GM04503 (cell line): ENCODE measurements at places on chromosomes 1 and 21.

GRCh38 chr21:38661889-38662568 lies 143.7 kb upstream of the ETS2 start:
- no peak for DNase-seq

DNA sequence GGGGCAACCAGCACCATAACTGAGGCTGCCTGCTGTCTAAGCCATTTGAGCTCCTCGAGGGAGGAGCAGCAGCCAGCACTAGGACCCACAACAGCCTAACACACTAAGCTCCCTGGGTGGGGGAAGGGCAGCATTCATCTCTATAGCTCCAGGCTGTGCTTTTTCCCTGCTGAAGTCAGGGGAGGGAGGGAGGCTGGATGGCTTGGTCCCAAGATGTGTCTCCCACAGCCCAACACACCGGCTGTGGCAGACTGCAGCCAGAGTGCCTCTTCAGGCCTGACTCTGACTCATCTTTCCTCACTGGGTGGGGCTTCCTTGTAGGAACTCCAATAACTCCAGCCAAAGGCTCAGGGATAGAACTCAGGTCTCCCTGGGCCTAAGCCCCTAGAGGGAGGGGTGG lies 296.3 kb downstream of the PRDM2 start:
- no peak for DNase-seq

- no peak for DNase-seq
Measured at GRCh38 chr1:69747207-69747606, 179.5 kb downstream of the LRRC7 start.

DNA sequence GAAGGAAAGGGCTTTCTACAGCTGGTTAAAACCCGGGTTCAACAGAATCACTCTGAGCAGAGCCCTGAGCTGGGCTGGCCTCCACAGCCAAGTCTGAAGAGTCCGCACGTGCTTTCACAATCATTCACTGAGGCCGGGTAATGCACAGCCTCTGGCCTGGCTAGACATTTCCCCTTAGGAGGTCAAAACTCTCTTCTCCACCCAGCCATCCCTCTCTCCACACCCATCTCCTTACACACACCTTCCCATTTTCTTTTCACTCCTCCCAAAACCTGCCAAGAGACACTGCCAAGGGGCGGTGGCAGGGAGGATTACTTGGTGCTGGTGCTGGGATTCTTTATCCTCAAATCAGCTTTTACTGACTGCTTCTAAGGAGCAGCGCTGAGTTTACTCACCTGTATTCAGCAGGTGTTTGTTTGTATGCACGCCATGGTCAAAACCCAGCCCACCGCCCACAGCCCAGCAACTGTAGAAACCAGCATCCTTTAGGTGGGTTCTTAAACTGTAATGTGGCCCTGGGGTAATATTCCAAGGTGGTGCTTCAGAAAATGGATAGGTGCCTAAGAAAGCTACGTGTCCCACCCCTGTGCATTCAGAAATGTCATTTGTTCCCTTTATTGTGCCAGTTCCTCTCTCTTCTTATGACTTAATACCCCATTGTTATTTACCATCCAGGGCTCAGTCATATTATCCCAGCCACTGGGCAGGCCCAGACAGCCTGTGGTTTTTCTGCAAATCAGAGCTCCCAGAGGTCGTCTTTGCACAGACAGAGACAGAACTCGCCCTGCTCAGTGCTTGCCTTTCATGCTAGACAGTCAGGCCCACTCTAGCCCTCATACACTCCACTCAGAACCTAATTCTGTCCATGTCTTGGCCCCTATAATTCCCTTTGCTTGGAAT lies 80.2 kb downstream of the ADSS2 start:
- DNase-seq: no peak

DNA sequence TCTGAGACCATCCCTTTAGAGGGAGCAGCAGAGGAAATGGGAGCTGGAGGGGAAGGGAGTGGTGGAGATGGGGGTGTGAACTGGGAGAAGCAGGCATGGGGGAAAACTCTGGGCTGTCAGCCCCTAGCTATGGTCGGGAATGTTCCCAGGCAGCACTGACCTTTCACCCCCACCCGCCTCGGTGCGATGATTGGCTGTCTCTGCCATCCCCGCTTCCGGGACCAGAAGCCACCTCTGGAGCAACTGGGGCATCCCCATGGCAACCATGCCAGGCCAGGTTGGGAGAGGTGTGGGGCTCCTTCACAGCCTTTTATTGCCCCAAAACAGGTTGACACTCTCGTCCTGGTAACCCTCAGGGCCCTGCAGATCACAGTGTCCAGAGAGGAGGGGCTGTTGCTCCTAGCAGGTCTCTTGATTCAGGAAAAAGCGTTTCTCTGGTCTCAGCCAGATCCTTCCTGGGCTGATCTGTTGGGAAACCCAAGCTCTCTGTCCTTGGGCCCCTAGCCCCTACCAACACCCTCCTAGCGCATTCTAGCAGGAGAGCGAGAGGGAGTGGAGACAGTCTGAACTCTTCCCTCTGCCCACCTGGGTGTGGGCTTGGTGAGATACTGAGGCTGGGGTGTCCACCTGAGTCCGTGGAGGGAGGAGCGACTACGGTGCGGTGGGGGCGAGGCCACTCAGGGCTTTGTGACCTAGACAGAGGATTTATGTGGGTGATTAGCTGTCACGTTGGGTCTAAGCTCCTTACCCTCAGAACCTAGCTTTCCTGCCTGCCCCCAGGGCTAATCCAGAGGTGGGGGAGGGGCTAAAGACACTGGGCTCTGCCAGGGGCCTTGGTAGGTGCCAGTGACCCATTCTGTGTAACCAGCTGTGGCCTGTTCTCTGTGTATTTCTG lies 12.2 kb upstream of the SLC6A9 start:
- no peak for DNase-seq

DNA sequence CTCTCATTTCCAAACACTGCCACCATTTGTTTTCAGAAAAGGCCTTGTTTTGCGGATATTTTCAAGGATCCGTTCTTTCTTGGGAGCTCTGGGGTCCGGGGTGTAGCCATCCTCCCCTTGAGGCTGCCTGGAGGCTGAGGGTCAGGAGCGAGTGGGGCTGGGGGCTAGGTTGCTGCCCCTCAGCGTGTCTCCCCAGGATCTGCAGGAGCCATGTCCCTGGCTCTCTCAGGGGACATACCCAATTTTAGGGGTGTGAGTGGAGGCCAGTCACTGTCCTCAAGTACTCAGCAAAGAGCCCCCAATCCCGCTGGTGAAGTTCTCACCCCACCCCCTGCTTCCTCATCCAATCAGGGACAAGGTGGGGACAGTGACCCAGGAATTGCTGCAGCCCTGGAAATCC lies 15.0 kb upstream of the PRDM16 start:
- DNase-seq: no peak

DNA sequence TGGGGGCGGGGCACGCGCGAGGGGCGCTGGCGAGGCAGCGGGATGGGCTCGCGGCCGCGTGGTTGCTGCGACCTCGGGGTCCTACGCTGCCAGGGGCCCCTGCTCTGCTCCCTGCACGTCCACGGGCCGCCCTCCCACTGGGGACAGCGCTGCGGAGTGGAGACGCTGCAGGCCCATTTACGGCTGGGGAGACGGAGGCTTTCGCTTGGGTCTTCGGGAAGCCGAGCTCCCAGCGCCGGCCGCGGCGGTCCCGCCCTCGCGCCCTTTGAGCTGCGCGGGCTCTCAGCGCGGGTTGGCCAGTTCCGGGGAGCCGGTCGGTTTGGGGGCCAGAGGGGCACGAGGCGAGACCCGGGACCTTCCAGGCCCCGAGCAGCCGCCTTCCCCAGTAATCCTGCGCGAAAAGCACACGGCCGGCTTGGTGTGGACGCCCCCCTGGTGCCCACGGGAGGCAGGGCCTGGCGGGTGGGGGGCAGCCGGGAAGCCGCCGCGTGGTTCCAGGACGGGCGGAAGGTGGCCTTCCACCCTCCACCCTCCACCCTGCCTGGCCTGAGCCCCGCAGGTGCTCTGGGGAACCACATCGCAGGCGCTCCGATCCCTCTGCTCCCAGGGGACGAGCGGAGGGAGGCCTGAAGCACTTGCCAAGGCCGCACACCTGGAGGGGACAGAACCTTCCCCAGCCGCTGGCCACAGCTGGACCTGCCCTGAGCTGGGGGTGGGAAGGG lies 570 bp upstream of the PEX10 start:
- no peak for DNase-seq

- DNase-seq: peak; percentile 76
Measured at GRCh38 chr1:46288485-46289133, 14.8 kb downstream of the LRRC41 start.

GRCh38 chr21:29748391-29749167 lies 191.2 kb downstream of the GRIK1 start:
- DNase-seq: no peak

- DNase-seq: no peak
Measured at GRCh38 chr1:47870480-47870879, 126.7 kb downstream of the TRABD2B start.

GRCh38 chr1:206969090-206969489 lies 1.2 kb downstream of the FCAMR start:
- DNase-seq: no peak

GRCh38 chr21:46540087-46540710 lies 64.7 kb downstream of the S100B start:
- DNase-seq: no peak

DNA sequence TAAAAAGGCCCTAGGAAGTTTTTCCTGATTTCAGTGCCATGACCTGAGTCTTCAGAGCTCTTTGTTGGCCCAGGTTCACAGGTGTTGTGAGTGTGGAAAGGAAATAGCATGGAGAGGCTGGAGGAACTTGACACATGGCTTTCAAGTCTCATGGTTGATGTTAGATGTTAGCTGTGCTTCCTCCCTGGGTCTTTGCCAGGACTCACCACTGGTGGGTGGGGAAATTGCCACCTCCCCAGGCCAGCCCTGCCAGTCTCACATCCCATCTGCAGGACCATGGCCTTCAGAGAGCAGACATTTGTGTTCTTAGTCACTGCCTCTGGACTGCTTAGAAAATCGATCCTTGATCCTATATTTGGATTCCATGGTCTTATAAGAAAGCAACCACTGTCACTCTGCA lies 383.2 kb downstream of the DISC1 start:
- no peak for DNase-seq

- DNase-seq: no peak
Measured at GRCh38 chr1:111719674-111720132, 19.5 kb downstream of the INKA2 start.

DNA sequence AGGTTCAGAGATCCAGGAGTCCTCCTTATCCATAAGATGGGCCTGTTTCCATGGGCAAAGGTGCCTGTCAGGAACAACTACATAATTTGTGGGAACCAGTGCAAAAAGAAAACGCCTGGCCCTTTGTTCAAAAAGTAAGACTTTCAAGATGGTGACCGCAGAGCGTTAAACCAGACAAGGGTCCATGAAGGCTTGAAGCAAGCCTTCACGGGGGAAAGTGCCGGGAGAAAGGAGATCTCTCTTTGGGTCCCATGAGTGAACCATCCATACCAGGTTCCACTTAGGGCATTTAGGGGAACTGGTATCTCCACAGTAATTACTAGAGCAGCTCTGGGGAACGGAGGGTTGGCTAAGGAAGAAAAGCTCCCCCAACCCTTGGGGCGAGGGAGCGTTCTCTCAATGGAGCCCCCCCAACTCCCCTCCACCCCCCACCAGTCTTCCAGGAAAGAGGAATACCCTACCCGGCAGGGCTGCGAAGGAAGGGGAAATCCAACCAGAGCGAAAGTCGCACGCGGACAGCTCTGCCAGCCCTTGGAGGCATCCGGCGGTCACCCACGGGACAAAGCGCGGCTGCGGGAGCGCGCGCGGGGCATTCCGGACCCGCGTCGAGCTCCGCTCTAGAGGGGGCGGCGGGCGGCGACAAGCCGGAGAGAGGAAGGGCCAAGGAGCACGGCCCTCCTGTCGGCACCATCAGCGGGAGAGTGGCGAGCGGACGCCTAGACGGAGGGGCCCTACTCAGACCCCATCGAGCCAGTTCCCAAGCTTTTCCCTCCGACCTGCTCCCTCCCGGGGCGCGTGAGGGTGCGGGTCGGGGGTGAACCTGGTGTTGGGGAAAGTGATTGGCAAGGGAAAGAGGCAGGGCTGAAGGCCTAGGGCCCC lies 687 bp upstream of the RASSF5 start:
- DNase-seq: no peak

DNA sequence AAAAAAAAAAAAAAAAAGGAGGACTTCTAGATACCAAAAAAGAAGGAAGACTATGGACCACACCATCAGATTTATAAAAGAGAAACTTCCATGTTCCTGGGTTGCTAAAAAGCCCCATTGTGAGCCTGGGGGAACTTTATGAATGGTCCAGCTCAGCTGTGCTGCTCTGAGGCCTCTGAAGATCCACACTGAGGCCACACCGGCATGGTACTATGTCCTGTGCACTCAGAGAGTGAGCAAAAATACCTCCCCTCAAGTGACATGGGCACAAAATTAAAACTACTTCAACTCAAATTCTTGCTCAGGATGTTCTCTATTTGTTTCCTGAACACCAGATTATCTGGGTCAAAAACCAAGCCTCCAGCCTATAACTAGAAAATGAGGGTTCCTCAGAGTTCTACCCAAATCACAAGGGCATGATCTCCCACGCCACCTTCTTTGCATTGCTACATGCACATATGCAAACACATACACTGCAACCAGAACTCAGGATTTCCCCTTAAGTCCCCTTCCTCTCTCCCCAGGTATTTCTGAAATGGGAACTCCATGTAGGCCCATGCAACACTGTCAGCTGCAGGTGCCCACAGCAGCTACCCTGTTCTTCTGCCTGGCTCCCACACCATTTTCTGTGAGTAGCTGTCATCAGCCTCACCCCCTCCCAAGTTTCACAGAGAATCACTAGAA lies 94.4 kb downstream of the SH3GLB1 start:
- no peak for DNase-seq

GRCh38 chr1:40692429-40692895 lies 958 bp downstream of the NFYC start:
- DNase-seq: no peak

DNA sequence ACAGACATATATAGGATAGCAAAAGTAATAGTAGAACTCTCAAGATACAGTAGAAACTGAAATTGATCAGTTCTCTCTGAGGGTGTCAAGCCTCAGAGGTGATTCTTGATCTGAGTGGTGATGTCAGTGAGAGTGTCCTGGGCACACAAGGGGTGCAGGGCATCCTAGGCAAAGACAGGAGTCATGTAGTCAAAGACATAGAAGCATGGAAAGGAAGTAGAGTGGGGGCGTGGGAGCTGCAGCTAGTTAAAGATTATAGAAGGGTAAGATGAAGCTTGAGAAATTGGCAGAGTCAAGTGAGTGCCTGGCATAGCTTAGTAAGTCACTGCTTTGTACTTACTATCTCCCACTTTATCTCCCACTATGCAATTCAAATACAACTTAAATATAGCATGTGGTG lies 22.8 kb downstream of the CDC7 start:
- DNase-seq: no peak
